Stimulated activated CD4-positive, alpha-beta T cell treated with anti-CD3 and anti-CD28 coated beads, Interleukin-12 subunit alpha, Interleukin-12 subunit beta, amount 100 ng/mL, for 24 hours (primary cell): ENCODE measurements at places on chromosomes 11 and 22.

DNA sequence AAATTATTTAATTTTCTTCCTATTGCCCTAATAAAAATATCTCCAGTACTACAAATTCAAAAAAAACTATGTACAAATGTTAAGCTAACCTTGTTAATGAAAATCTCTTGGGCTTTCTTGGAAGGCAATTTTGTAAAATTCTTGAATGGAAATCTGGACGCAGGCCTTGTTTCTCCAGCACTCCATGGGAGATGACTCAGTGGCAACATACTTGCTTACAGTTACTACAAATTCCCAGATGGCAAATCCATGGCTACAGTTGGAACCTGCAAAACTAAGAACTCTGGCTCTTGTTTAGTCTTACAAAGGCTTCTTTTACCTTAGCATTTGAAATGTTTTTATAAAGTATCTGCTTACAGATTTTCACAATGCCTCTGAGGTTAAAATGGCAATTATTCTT, 725.2 kb downstream of the DLG2 start:
- no peak for DNase-seq

DNA sequence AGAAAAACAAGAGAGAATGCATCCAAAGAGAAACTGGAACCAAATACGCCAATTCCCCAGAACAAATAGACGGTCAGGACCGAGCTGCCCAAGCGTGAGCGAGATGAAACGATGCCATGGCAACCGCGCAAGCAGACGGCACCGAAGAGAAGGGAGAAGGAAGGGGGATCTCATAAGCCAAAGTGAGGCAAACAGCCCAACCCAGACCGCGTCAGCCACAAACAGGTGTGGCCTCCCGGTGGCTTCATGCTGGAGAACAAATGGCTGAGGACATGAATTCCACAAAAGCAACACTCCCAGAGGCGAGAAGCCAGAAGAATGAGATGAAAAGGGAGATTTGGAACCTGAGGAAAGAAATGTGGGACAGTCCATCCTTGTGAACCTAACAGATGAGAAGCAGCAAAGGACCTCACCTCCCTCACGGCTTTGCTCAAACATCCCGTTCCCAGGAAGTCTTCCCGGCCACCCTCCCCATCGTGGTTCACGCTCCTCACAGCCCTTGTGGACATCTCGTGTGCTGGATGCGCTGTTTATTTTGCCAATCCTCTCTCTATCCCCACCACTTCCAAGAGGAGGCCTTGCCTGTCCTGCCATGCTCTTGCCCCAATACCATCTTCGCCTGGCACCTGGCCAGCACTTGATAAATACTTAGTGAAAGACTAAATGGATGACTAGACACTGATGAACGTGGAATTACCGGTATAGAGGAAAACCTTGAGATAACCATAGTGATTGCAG, 89.1 kb upstream of the RTL6 start:
- DNase-seq: no peak

- no peak for DNase-seq
Observed at GRCh38 chr11:84106541-84106940, 820.4 kb upstream of the CCDC90B start.

- no peak for DNase-seq
Observed at GRCh38 chr11:85914425-85914824, 59.2 kb downstream of the CCDC83 start.

DNA sequence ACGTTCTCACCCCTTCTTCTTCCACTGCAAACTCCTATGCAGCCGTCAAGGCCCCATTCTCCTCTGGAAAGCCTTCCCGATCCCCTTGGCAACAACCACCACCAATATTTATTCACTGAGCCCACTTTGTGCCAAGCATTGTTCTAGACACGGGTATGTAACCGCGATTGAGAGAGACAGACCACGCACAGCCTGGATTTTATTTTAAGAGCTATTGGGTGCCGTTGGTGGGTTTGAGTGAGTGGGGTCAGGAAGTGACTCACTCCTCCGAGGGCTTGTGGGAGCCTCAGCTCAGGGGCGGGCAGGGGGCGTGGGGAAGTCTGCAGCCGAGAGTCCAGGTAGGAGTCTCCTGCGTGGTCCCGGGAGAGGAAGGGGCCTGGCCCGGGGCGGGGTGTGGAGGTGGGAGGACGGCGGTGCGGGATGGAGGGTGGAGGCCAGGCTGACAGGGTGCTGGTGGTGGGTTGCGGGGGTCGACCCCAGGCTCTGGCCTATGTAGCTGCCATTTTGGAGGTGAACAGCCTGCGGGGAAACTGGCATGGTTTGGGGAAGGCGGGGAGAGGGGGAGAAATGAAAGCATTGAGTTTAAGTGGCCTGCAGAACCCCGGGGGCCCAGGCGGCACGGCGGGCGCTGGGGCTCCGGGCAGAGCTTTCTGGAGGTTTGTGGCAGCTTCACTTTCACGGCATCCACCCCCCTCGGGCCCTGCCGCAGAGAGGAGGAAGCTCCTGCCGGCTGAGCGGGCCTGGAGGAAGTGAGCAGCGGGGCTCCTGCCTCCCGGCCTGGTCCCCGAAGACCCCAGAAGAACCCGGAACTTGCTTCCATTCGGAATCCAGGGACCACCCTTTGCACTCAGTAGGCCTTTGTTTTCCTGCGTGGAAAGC, 547 bp downstream of the PARVG start:
- DNase-seq: no peak

DNA sequence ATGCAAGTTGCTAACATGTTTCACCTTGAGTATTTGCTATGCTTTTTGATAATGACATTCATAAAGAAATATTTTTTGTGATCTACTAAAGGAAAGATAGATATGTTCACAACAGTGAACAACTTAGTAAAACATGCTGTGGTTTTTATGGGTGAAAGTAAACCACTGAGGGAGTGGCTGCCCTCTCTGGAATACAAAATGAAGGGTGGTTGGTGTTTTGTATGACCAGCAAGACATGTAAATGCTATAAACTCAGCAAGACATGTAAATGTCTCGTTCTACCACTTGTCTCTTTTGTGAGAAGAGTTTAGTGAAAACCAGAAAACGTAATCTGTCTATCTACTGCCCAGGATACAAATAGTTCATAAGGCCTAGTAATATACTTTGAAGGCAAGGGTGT, 7.6 kb upstream of the AMPD3 start:
- no peak for DNase-seq

DNA sequence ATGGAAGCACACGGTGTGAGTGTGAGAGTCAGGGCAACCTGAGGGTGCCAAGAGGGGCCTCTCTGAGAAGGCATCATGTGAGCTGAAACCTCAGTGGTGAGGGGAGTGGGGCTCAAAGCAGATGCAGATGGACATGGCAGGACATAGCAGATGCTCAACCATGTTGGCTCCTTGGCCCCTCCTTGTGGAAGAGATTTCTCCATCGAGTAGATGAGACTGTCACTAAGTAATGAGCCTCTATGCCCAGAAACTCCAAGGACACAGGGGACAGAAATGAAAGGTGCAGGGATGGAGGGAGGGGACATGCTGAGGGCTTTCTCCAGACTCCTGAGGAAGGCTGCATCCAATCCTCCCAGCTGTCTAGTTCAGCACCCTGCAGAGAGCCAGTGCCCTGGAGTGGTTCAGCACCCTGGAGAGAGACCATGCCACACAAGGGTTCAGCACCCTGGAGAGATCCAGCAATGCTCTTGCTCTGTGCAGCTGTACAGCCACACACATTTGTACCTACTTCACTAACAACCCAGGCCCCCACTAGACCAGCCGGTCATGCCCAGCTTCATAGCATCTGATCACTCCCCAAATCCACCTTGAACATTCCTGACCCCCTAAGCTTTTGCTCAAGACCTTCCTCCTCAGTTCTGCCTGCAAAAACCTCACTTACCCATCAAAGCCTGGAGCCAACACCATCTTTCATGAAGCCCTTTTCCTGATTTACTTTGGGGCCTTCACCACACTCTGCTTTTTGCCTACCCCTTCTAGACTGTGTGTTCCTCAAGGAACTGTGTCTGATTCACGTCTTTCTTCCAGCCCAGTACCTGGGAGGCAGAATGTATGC, 252.0 kb downstream of the CTTN start:
- DNase-seq: peak; percentile 21

GRCh38 chr22:30188911-30189310, 57.6 kb downstream of the LIF start:
- DNase-seq: no peak

- DNase-seq: no peak
Observed at GRCh38 chr22:42066937-42067336, 3.7 kb downstream of the NAGA start.

- no peak for DNase-seq
Observed at GRCh38 chr11:6681949-6682348, 1.2 kb downstream of the MRPL17 start.

GRCh38 chr11:6538945-6539344, 41.9 kb downstream of the DNHD1 start:
- DNase-seq: no peak

DNA sequence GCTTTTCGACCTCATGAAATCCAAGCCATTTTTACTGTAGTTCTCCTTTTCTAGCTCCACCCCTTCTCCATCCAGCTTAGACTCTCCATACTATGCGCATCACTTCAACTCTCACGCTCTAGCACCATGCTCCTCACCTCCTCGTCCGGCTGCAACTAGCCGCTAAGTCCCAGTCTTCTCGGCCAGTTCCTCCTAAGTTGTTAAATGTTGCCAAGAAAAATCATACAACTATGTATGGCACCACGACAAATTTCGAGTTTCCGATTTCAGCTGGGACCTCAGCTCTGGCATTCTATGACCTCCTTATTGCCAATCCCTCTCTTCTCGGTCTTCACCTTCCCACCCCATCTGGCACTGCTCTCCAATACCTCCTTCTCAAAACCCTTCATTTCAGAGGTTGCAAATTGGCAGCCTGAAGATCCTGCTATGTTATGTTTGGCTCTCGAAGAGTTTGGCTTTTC, 1.0 kb downstream of the ZNF70 start:
- DNase-seq: no peak

GRCh38 chr11:76891285-76891684, 30.6 kb downstream of the ACER3 start:
- no peak for DNase-seq

- DNase-seq: no peak
Observed at GRCh38 chr11:13777341-13777985, 109.0 kb downstream of the FAR1 start.

DNA sequence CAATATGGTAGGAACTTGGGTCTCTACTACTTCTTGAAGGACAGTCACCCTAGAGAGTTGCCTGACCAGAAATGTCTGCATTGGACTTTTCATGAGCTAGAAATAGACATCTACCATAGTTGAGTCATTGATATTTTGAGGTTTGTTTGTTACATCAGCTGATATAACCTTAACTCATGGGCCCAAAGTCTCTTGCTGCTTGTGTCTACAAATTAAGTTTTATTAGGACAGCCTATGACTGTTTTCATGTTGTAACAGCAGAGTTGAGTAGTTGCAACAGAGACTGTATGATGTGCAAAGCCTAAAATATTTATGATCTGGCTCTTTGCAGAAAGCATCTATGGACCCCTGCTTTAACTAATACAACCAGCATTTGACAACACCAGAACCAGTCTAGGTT, 155.3 kb downstream of the MIAT start:
- DNase-seq: no peak

- no peak for DNase-seq
Observed at GRCh38 chr11:8596504-8597046, 2.5 kb upstream of the STK33 start.

GRCh38 chr11:95711945-95712221, 77.7 kb downstream of the FAM76B start:
- no peak for DNase-seq

DNA sequence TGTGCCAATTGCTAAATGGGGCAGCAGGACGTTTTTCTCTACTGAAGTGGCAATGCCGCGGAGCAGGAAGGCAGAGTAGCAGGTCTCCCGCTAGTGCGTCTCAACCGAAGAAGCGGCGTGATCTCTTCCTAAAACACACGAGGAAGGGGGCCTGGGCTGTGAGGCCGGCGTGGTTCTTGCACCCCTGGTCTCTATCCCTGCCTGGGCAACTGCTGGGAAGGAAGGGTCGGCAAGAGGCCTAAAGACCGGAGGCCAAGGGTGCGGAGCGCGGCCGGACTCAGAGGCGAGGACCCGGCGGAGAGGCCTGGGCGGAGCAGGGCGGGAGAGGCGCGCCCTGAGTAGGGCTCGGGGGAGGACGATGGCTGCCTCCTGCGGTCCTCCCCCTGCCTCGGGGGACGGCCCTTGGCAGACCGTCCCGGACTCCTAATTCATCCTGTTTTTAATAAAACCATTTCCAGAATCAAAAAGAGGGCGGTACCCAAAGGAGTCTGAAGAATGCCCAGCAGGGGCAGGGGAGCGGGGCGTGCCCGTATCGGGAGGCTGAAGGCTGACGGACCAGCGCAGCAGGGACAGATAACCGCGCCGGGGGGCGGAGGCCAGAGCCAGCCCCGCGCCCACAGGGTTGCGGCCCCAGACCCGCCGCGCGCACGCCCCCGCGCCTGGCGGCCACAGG, 572 bp upstream of the APLP2 start:
- no peak for DNase-seq

GRCh38 chr11:12840871-12841660, 166.8 kb downstream of the TEAD1 start:
- no peak for DNase-seq
